ENCODE measurements at places on chromosomes 1 and 21.

DNA sequence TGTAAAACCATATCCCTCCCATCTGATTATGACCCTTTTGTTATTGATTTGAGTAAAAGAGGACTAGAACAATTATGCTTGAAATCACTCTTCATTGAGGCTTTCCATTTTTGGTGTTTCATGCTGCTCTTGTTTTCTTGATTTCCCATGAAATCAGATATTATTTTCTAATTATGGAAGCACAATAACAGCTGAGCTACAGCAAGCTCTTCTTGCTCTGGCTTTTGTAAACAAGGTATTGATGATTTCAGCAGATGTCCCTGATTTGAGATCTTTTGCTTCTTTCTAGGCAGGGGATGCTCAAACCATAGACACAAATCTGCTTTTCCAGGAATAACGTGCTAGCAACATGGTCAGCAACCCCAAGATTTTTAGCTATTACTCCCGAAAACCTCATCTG is 607.8 kb downstream of the NCAM2 start:
- H3K36me3 ChIP-seq = no peaks in the 10 kb centered on the region
- no peak overlapping the region for H3K4me3 ChIP-seq
- H3K4me1 ChIP-seq = no peaks in the 10 kb centered on the region
- H3K27ac ChIP-seq = peak overlapping the region; percentile 42
- no peaks in the 10 kb centered on the region for H3K27me3 ChIP-seq

DNA sequence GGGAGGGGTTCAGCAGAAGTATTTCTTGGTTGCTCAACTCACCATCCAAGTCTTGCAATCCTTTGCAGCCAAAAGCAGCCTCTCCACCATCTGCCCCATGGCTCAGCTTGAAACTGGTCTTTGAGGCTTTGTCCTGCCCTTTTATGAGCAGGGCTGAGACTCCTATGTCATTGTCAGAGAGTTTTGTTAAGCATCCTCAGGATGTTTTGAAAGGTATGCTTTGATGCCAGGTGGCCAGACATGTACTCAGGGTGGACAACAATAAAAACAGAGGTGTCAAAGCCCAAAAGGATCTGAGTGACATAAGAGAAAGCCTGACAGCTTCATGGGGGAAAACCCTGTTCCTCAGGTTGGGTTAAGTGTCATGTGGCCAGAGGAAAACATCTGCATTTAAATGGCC is 310.5 kb downstream of the PRDM2 start:
- no peak for DNase-seq
- no peak overlapping the region for H3K27ac ChIP-seq

GRCh38 chr1:175477786-175478185 is 265.6 kb downstream of the TNR start:
- H3K27ac ChIP-seq = no peak overlapping the region
- H3K36me3 ChIP-seq = no peaks in the 10 kb centered on the region
- H3K4me3 ChIP-seq = no peak overlapping the region
- H3K4me1 ChIP-seq = no peaks in the 10 kb centered on the region

DNA sequence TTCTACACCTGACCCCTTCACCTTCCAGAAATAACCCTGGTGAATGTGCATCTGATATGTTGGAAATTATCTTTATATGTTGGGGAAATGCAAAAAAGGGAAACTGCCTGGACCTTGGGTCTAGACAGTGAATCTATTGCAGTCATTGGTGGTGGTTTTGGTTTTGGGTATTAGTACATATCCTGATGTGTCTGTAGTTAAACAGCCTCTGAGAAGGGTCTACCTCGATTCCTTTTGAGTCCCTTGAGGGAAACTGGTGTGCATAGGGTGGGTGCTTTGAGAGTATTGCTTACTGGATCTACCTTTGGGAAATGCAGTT is 127.3 kb upstream of the KIAA0040 start:
- H3K27ac ChIP-seq = no peak overlapping the region
- no peaks in the 10 kb centered on the region for H3K27me3 ChIP-seq

GRCh38 chr1:25255706-25256577 is 8.7 kb upstream of the RSRP1 start:
- no peak overlapping the region for H3K4me3 ChIP-seq
- no peak overlapping the region for H3K27ac ChIP-seq
- H3K36me3 ChIP-seq = no peaks in the 10 kb centered on the region

DNA sequence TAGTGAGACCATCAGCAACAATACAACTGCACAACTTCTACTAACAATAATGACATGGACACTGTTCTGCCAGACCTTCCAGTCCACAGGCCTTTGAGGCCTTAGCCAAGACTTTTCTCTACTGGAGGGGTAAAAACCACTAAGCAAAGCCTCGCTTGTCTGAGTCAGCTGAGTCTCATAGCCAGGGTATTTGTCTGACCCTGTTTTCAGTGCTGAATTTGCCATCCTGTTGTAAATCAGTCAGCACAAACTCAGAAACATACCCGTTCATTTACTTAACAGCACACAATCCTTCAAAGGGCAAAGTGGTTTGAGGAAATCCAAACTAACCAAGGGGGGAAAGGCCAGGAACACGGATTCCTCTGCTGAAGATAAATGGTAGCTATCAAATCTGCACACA is 537.8 kb downstream of the SMYD3 start:
- no peaks in the 10 kb centered on the region for H3K27me3 ChIP-seq
- no peak for DNase-seq
- H3K27ac ChIP-seq = no peak overlapping the region
- no peaks in the 10 kb centered on the region for H3K36me3 ChIP-seq
- no peaks in the 10 kb centered on the region for H3K4me1 ChIP-seq

DNA sequence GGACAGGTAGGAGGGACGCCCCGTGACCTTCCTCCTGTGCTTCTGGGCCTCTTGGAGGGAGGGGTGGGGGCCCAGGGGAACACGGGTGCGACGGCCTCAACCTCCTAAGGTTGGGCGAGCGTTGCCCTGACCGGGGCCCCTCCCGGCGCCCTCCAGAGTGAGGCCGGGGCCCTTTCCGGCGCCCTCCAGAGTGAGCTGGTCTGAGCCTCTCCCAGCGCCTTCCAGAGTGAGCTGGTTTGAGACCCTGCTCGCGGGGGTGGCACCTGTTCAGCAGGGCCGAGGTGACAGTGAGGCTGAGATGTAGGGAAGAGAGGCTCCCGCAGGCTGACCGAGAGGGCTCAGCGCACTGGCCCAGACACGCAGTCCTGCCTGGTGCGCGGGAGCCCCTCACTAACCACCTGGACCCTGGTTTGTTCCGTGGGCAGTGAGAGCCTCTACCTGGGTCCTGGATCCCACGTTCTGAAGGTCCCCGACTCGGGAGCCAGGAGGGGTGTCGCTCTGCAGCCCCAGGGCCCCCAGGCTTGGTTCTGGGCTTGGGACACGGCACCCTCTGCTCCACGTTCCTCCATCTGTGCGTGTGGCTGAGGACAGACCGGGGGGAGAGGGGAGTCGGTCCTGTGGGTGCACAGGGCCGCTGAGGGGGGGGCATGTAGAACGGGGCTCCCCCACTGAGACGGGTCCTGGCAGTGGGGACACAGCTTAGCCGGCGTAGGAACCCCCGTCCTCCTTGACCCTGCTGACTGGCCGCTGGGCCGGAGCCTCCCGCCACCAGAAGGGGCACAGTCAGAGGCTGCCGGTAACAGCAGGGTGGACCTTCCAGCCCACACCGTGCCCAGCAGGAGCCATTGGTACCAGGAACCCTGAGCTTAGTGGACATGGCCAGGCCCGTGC is 1.4 kb downstream of the COL6A1 start:
- H3K27ac ChIP-seq = peak overlapping the region; percentile 13
- H3K27me3 ChIP-seq = no peaks in the 10 kb centered on the region
- peak overlapping the region; percentile 79 for H3K4me3 ChIP-seq
- H3K36me3 ChIP-seq = peaks cover 45% of the 10 kb centered on the region

DNA sequence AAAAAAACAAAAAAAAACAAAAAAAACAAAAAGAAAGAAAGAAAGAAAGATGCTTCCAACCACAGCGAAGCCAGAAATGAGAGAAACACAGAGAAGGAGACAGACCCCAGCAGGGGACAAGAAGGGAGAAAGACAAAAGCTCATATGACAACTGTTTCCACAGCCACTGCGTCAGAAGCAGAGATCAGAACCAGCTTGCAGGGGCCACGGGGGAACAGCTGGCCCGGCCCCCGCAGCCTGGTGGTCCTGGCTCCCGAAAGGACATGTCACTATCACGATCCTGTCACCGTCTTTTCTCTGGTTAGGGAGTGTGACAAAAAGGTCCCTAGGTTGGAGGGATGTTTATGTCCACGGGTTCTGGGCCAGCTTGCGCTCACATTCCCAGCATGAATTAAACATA is 60.7 kb downstream of the ACOT7 start:
- H3K4me3 ChIP-seq = no peak overlapping the region
- H3K36me3 ChIP-seq = no peaks in the 10 kb centered on the region
- H3K27me3 ChIP-seq = no peaks in the 10 kb centered on the region

Measured in muscle of leg (tissue), 16 donors.